ENCODE measurements at places on chromosomes 1 and 21.

DNA sequence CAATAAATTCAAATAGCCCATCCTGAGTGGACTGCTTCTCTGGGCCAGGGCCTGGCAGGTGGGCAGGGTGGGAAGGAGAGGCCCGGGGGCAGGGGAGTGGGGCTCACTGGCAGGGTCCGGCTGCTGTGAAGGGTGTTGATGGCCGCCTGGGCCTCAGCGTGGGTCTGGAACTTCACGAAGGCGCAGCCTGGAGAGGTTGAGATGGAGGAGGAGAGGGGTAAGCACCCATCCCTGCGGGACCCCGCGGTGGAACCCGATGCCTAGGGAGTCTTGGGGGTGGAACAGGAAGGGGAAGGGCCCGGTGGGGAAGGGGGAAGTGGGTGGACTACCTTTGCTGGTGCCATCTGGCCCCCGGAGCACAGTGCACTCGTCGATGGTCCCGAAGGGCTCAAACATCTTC is 7.7 kb downstream of the CELF3 start:
- DNase-seq = no peak

- no peak for DNase-seq
These were observed 30.7 kb downstream of the DMBX1 start for GRCh38 chr1:46520063-46520911.

DNA sequence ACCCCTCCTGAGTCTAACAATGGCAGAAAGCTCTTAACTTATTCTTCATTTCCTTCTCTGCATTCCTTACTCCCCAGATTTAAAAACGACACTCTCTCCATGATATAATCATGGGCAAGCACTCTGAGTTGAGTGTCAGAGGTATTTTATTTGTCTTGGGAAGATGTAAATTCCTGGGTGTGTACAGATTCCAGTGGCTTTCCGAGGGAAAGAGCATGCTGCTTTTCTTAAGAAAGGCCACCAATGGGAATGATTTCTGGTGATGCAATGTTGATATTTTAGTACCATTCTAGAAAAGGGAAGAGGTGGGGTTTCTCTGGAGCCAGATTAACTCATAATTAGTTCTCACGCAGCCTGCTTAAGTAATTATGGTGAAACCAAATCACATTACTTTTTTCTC is 47.8 kb upstream of the BTG3 start:
- DNase-seq = no peak

DNA sequence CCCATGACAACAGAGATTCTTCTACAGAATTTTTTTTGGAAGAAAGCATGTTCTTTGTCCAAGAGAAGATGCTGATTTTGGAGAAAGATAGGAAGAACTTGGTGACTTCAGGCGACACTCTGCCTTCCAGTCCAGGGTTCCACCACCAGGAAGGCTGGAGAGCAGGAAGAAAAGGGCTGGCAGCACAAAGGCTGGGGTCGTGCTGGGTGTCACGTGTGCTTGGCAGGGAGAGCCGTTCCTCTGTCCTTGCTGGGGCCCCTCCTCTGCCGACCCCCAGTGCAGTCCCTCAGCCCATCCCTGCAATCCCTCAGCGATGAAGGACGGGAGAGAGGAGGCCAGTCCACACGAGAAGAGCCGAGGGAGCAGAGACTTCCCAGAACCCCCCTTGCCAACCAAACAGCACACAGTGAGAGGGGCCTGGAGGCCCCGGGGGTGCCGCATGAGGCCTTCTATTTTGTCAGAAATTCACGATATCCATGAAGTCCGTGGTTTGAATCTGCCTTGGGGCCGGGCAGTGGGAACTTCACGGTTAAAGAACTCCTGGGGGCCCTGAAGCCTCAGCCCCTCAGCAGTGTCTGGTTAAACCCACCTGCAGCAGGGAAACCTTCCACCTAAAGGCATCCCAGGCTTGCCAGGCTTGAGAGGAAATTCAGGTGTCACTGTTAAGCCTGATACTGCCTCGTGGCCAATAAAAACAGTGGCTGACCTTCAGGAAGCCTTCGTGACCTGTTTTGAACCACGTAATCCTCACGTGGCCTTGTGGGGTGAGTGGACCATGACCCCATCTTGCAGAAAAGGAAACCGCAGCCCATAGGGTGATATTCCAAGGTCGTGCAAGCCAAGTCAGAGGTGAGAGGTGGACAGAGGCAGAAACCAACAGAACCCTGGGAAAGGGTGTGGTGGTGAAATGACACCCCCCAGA is 3.4 kb downstream of the KRTAP10-12 start:
- no peak for DNase-seq

GRCh38 chr1:200428482-200429205 is 18.8 kb upstream of the ZNF281 start:
- DNase-seq = no peak

DNA sequence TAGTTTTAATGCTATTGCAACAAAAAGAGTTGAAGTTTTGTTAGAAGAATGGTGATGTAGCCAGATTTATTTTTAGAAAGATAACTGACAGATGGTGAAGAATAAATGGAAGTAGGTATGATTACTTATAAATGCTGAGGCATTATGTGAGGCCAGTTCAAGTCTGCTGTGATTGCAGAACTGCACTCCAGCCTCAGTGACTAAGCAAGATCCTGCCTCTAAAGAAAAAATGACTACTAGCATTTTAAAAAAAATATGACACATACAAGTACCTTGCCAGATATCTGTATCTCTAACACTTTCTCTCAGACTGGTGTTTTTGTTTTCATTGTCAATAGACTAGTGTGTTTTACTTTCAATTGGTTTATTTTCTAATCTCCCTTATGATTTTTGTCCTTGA is 1242.4 kb upstream of the ADGRL4 start:
- no peak for DNase-seq

DNA sequence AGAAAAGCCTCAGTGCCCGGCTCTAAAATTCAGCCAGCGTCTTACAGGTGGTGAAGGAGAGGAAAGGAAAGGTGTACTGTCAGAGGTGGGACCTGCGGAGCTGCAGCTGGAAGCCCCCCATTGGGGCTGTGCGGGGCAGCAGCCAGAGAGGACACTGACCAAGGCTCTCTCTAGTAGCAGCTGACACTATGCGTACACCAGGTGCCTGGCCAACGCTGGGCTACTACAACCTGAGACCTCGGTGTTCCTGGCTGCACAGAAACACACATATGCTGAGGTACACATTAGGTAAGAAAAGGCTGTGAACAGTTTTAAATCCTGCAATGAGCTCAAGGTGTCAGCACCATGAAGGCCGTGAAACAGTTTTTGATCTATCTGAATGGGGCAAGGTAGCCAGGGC is 55.5 kb upstream of the EDN2 start:
- no peak for DNase-seq

- DNase-seq = no peak
These were observed 72.5 kb downstream of the PRPF38A start for GRCh38 chr1:52476943-52477342.

- DNase-seq = no peak
These were observed 44.2 kb downstream of the SCYL3 start for GRCh38 chr1:169849346-169850022.

DNA sequence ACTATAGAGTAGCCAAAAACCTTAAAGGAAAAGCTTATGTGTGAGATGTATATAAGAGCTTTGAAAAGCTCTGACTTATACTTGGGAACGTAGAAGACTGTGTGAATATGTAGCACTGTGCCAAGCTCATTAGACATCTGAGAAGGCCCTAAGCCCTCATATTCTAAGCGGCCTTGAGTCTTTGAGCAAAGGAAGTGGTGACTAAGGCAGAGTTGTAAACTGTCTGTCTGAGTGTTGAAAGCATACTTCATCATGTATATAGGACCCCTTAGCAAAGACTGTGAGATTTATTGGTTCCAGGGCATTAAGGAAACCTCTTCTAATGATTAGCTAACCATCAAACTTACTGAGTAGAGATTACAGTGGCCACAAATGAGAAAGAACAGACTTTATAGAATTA is 153.3 kb upstream of the LYPLAL1 start:
- DNase-seq = no peak
